ENCODE measurements at places on chromosomes 11 and 22.

- DNase-seq = no peak
Observed at GRCh38 chr22:37431366-37431765, 4.1 kb upstream of the ELFN2 start.

DNA sequence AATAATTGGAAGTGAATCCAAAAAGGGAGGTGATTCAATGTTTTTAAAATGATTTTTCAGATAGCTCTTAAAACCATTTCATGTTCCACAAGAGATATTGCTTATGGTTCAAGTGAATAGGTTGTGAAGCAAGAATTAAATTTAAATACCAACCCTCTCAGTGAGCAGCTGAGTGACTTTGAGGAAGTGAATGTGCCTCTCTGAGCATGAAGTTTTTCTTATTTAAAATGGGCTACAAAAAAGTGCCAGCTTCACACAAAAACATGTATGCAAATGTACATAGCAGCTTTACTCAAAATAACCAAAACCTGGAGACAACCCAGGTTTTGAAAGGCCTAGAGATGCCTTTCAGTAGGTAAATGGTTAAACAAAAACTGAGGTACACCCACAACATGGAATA lies 35.5 kb upstream of the GAB4 start:
- DNase-seq = no peak

- no peak for DNase-seq
Observed at GRCh38 chr11:128614026-128614425, 26.7 kb upstream of the ETS1 start.

DNA sequence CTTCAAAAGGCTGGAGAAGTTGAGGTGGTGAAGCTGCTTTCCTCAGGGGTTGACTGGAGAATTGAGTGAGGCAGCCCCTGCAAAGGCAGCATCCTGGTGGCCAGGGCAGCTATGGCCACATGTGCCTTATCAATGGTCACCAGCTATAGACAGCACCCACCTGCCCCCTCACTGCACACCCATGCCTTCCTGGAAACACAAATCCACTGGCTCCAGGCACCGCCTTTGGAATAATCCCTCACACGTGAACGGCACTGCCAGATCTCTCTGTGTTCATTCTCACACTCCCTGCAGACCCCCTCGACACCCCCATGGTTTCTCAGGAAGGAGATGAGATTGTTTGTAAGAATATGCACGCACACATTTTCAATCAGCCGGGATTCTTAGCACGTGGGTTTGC lies 1297.8 kb downstream of the TBC1D22A start:
- no peak for DNase-seq

DNA sequence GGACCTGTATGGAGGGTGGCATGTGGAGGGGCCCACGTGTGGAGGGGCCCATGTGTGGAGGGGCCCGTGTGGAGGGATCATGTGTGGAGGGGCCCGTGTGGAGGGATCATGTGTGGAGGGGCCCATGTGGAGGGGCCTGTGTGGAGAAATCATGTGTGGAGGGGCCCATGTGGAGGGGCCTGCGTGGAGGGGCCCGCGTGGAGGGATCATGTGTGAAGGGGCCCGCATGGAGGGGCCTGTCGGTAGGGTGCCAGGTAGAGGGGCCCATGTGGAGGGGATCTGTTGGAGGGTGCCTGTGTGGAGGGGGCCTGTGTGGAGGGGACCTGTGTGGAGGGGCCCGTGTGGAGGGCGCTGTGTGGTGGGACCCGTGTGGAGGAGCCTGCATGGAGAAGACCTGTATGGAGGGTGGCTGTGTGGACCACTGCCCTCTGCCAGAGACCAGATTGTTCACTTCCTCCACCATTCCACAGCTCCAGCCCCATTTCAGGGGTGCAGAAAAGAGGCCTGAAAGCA lies 47.0 kb downstream of the IGLL5 start:
- no peak for DNase-seq

- DNase-seq = no peak
Observed at GRCh38 chr11:130062026-130062425, 7.7 kb upstream of the APLP2 start.

DNA sequence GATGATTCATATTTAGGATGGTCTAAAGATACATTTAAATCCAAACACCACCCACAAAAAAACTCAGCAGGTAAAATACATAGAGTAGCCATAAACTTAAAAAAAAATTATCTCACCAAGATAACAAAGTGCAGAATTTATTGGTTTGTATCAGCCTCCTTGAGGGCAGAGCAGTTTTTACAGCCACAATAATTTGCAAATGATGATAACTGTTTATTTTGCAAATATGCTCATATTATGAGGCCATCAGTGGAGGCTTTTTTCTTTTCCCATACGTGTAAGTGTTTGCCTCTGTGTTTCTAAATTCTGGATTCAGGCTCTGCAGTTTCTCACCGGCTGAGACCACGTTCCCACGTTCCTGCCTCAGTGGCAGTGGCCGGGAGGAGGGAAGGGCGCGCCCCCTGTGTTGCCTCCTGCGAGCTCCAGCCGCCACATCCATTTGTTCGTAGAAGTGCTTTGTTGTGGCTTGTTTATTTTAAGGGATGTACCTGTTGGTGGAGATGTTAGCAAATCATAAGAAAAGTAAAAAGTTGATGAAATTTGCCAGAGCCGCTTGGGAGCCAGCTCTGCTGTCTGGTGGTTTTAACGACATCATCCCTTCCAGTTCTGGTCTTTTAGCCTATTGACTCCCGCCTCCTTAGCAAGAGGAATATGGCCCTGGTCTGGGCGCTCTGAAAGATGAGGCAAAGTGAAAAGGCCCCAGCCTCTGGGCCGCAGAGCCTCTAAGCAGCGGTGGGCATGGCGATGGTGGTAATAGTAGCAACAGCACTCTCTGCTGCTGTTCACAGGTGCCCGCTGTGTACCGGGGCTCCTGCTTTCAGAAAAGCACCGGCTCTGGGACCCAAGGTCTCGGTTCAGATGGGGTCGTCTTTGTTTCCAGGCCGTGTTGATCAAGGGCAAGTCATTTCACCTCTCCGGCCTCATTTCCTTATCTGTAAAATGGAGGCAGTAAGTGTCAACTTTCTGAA lies 66.7 kb upstream of the PPARA start:
- DNase-seq = no peak

- DNase-seq = no peak
Observed at GRCh38 chr11:75271730-75272129, 31.2 kb downstream of the TPBGL start.

DNA sequence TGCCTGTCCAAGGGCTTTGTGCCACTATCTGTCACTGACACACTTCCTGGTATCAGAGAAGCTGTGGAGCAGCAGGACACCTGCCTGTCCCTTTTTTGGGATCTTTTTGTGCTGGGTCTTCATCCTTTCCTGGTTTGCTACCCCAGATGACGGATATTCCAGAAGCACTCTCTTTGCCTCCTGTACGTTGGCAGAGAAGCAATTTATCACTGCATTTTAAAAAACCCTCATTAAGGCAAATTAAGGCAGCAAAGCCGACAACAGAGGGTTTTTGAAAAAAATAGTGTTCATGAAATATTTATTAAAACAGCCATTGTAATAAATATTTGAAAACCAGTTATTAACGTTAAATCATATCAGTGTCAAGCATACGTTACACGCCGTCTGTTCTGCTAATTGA lies 209.6 kb upstream of the NTM start:
- DNase-seq = no peak

DNA sequence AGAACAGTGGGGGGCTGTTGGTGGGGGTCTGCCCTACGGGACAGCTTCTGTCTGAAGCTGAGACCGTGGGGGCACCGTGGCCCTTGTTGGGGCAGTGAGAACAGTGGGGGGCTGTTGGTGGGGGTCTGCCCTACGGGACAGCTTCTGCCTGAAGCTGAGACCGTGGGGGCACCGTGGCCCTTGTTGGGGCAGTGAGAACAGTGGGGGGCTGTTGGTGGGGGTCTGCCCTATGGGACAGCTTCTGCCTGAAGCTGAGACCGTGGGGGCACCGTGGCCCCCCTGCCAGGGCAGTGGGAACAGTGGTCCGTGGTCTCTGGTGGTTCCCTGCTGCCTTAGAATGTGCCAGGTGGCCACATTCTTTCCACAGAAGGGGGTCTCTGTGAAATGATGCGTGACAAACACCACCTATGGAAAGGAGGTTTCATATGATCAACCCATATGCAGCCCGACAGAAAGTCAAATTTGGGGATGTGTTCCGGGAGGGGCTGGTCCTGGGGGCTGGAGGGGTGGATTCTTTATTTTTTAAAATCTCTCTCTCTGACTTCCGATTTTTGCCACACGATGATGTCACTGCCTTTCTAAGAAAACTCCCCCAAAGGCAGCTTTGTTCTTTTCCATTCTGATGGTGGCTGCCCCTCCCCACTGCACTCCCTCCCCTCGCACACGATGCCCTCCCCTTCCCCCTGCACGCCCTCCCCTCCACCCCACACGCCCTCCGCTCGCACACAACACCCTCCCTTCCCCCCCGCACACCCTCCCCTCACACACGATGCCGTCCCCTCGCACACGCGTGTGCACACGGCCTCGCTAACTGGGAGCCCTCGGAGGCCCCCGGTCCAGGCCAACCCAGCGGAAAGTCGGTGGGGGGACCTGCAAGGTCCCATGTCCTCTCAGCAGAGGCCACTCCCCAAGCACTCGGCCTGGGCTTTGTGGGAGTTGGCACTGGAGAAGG lies 1186.5 kb downstream of the BRD1 start:
- DNase-seq = no peak

- no peak for DNase-seq
Observed at GRCh38 chr22:50676180-50676636, 3.6 kb downstream of the SHANK3 start.

DNA sequence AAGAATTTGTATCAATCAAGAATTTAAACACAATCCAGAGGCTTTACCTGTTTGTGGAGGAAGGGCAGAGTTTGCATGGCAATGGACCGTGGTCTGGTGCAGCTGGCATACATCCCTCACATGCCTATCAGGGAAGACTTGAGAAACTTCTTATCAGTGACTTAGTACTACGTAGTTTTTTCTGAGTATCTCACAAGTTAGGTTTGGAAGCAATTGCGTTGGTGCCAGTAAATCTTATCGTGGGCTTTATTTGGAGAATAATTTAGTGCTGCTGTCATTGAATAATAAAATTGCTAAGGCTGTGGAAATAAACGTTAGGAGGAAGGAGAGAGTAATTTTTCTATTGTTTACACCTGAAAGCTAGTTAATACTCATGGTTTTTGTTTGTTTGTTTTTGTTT lies 72.3 kb downstream of the PRMT3 start:
- DNase-seq = no peak

DNA sequence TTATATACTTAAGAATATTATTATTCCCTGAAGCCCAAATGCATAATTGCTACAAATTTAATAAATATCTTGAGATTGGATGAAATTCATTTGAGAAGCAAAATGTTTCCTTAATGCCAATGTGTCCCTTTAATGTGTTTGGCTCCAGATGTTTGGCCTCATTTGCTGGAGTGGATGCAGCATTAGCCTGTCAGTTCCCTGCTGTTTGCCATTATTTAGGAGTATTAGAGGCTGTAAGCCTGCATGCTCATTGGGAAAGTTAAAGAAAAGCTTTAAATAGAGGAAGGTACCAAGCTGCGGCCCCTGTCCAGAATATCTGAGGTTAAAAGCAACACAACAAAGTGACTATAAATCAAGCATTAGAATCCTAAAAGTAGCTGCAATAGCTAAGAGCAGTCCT lies 54.8 kb upstream of the PITPNB start:
- no peak for DNase-seq

- no peak for DNase-seq
Observed at GRCh38 chr22:41401781-41402648, 20.3 kb downstream of the TEF start.

- DNase-seq = no peak
Observed at GRCh38 chr22:44611880-44612496, 90.0 kb upstream of the PRR5 start.

DNA sequence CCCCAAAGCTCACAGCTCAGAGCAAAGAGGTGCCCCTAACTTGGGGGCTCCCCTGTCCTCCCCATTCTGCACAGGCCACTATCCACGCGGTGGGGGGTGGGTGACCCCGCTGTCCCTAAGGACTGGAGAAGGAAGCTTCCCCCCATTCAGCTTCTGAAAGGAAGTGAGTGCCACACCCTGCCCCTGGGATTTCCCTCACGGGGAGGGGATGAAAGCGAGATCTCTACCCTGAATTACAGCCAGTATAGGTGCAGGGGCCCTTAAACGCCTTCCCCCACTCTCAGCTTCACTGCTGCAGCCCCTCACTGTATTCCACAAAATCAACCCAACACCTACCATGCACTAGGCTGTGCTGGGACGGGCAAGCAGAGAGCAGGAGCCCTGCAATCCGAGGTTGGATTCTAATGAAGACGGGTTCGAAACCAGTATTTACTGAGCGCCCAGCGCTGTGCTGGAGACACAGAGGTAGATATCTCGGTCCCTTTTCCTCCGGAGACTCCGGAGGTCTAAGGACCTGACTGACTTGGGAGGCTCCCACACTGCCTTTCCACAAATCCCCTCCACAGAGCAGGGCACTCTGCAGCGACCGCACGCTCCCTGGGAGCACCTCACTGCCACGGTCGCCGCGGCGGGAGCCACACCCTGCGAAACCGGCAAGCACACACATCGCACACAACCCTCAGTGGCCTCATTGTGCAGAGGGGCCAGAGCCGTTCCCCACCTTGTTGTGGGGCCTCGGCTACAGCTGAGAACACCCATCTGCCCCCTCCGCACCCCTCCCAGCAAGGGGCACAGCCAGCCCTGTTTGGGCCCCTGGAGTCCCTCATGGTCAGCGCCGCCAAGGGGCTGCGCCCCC lies 1.8 kb downstream of the AHNAK start:
- DNase-seq = no peak

DNA sequence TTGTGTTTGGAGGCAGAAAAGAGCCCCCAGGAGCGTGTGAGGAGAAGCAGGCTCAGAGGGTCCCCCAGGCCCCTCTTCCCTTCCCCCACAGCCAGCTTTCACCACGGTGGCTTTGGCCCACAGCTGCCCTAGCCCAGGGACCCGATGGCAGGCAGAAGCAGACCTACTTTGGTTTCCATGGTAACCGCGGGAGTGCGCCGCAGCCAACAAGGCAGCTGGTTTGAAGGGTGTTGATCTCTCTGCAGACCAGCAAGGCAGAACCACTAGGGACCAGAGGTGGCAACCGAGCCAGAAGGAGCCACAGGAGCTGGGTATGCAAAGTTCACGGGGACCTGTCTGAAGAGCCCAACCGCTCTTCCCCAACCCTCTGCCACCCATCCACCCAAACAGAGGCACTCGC lies 69.4 kb downstream of the BUD13 start:
- no peak for DNase-seq

DNA sequence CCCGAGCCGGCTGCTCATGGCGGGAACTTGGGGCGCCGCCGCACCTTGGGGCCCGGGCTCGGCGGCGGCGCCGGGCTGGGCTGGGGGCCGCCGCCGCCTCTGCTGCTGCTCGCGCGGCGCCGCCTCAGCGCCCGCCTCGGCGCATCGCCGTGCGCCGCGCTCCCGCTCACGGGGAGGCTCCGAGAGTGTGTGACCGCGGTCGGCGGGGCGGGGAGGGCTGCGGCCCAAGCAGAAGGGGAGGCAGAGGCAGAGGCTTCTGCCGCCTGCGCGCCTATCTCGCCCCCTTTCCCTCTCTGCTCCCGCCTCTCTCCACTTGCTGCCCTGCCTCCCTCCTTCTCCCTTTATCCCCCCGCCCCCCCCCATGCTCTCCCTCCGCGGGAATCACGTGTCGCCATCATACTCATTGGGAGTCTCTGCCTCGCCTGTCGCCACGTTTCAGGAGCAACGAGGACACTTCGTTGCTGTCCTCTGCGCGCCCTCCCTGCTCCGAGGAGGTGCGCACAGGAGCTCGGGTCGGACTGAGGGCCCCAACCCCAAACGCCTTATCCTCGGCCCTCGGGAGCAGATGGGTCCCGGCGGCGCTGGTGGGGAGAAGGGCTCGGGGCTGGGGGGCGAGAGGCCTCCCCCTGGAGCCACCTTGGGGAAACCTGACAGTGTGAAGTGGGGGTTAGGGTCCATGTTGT lies at the start of gene GUCY1A2:
Gene GUCY1A2 (minus strand): TSS at position 258 of the 683 bp plus-strand sequence. CDS start 421 bp downstream, outside the sequence.
- no peak for DNase-seq
